Aorta (tissue), 5 donors: ENCODE measurements at places on chromosomes 5 and 9. TPM values are rescaled to one million over a fixed set of nuclear protein-coding genes. Genes with fewer than 3 reads are reported as not detected.

The BTNL8 gene
- 0.30 TPM for total RNA-seq

The ZFP2 gene
- 3.4 TPM for total RNA-seq

The TMEFF1 gene
- 0.78 TPM for total RNA-seq

The ANGPTL2 gene
- 44.8 TPM for total RNA-seq

The C9 gene
- 0.30 TPM for total RNA-seq

The S100Z gene
- total RNA-seq: 0.87 TPM

GRCh38 chr5:168424594-168425323 is 61.5 kb upstream of the RARS1 start:
- H3K4me1 ChIP-seq: no peaks in the 10 kb centered on the region
- DNase-seq: no peak
- H3K36me3 ChIP-seq: no peaks in the 10 kb centered on the region
- no peaks in the 10 kb centered on the region for H3K27me3 ChIP-seq
- no peak overlapping the region for H3K27ac ChIP-seq

DNA sequence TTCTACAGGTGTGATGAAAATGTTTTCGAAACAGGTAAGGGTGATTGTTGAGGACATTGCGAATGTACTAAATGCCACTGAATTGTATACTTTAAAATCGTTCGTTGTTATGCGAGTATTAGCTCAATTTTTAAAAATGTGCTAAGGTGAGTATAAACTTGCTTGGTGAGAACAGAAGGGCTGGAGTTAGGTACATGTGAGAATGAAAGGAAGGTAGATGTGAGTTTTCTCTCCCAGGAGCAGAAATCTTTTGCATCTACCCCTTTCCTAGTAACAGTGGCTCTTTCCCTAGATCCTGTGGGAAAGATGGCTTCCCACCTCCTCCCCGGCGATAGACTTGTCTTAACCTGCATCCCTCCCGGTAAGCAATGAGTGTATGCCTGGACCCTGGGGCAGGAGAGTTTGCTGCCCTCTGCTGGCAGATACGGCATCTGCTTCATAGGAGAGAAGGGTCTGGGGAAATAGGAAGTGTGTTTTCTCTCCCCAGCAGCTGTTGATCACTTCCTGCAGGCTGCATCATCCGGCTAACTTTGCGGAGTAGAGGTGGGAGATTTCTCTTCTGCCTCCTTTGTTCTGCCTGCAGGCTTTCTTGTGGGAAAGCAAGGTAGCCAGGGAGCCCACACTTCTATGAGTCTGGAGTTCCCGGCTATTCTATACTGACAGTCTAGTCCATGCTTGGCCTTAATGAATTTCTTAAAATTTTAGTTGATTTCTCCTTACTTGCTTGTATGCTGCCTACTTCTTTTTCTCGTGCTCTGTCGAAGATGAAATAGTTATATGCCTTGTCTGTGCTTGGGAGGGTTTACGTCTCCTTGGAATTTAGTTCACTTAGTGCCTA is 373.3 kb upstream of the SEMA6A start:
- DNase-seq: peak; percentile 40
- H3K4me1 ChIP-seq: no peaks in the 10 kb centered on the region
- no peak overlapping the region for H3K4me3 ChIP-seq
- H3K36me3 ChIP-seq: no peaks in the 10 kb centered on the region
- H3K27me3 ChIP-seq: no peaks in the 10 kb centered on the region
- H3K27ac ChIP-seq: no peak overlapping the region

GRCh38 chr5:39775086-39775796 is 350.5 kb upstream of the DAB2 start:
- no peak overlapping the region for H3K27ac ChIP-seq
- no peaks in the 10 kb centered on the region for H3K4me1 ChIP-seq

- H3K4me1 ChIP-seq: no peaks in the 10 kb centered on the region
- DNase-seq: no peak
- no peaks in the 10 kb centered on the region for H3K36me3 ChIP-seq
These were observed 1.2 kb upstream of the DMRT1 start for GRCh38 chr9:840343-840742.

DNA sequence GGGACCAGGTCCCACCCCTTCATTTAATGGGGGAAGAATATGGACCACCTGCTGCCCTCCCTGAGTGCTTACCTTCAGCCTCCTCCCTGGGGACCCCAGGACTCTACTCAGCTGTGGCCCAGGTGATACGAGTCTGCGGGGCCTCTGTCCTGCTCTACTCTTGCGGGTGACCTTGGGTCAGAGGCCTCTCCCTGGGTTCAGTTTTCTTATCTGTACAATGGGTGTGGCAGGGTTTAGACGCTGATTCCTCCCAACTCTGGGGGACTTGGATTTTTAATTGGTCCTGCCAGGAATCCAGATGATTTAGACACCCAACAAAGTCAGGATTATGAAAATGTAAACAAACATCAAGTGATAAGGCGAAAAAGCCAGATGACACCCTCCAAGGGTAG is 25.0 kb downstream of the FAM163B start:
- H3K27ac ChIP-seq: no peak overlapping the region
- DNase-seq: no peak
- no peaks in the 10 kb centered on the region for H3K4me1 ChIP-seq
- no peak overlapping the region for H3K4me3 ChIP-seq
- no peaks in the 10 kb centered on the region for H3K36me3 ChIP-seq

DNA sequence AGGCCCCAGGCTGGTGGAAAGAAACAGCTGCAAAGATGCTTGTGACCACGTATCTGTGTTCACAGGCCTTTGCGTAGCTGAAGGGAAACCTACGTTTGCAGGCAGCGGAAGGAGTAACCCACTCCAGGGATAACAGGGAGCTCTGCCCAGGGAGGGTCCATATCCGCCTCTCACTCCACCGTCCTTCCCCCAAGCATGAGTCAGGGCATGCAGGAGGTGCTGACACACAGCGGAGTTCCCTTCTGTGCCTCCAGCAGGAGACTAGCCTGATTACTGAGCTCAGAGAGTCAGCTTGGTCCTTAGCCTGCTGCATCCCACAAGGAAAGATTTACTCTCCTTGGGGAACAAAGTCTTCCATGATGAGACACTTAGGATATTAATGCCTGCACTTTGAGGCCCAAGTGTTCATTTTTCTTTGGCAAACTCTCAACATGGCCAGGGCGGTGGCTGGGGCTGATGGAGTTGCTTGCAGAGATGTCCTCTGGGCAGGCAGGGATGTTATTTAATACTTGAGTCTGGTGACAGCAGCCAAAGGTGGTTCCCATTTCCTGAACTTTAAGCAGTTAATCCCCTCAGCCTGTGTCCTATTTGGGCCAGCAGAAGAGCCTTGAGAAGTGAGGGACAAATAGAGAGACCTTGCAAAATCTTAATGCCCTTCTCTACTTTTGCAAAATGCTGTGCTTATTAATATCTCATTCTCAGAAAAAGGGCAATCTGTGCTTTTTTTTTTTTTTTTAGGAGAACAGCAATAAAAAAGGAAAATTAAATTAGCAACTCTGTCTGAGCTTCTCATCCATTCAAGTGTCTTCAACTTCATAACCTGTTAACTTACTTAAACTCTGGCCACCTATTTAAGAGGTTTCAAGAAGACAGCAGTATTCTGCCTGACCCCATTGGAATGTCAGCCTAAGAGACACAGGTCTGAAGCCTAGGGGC is 222.1 kb downstream of the HSPA4 start:
- no peaks in the 10 kb centered on the region for H3K4me1 ChIP-seq
- DNase-seq: no peak
- H3K4me3 ChIP-seq: no peak overlapping the region
- no peaks in the 10 kb centered on the region for H3K27me3 ChIP-seq
- H3K36me3 ChIP-seq: no peaks in the 10 kb centered on the region

DNA sequence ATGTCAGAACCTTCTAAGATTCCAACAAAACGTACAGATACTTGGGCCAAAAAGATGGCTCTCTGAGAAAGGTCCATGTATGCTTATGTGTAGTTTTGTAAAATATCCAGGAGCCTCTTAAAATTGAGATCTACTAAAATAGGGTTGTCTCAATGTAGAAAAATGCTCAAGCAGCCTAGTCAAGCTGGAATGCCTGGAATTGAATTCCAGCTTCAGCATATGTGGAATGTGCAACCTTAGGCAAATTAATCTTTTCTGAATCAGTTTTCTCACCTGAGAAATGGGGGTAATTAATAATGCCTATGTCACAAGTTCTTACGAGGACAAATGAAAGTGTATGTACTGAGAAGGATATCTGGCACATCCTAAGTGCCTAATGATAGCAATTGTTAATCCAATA is 662.4 kb downstream of the DTWD2 start:
- no peak overlapping the region for H3K4me3 ChIP-seq
- peaks cover 4% of the 10 kb centered on the region for H3K4me1 ChIP-seq
- no peak overlapping the region for H3K27ac ChIP-seq
- DNase-seq: no peak
- no peaks in the 10 kb centered on the region for H3K36me3 ChIP-seq

DNA sequence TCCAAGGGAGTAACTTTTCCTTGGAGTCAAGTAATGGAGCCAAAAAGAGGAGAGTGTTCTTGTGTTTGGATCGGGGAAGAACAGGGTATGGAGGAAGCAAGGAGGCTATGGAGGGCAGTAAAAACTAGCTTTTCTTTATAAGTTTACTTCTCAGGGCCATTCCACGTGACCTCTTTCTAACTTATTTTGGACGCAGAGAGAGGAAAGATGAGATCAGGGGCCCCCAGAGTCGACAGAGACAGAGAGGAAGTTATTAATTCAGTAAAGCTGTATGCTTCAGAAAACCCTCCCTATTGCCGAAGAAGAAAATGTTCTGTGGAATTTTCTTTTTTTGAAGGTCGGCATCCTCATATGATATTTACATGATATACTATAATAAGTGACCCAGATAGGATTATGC is 233.8 kb upstream of the MPDZ start:
- no peak overlapping the region for H3K4me3 ChIP-seq
- H3K4me1 ChIP-seq: no peaks in the 10 kb centered on the region
- H3K27ac ChIP-seq: no peak overlapping the region
- no peaks in the 10 kb centered on the region for H3K36me3 ChIP-seq
- no peak for DNase-seq

GRCh38 chr5:6858419-6858818 is 145.2 kb downstream of the TENT4A start:
- H3K4me3 ChIP-seq: no peak overlapping the region
- no peak overlapping the region for H3K27ac ChIP-seq
- no peaks in the 10 kb centered on the region for H3K4me1 ChIP-seq
- no peak for DNase-seq

DNA sequence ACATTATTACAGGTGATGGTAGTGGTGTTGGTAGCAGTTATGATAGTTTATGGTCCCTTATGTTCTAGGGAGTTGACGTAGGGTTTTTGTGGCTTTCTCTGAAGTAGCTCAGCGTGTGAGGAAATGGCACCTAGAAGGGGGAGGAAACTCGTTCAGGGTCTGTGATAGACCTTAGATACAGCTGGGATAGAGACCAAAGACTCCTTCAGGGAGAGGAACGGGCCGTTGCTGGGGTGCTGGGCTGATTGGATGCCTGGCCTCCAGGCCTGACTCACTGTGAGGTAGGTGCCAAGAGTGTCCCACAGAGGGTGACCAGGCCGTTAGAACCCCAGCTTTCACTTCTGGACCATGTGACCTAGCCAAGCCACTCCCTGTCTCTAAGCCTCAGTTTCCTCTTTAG is 96.6 kb downstream of the DAB2IP start:
- no peak overlapping the region for H3K4me3 ChIP-seq
- no peak for DNase-seq
- H3K27me3 ChIP-seq: no peaks in the 10 kb centered on the region
- no peaks in the 10 kb centered on the region for H3K36me3 ChIP-seq
- H3K27ac ChIP-seq: peak overlapping the region; percentile 39

GRCh38 chr5:128403333-128403732 is 134.7 kb downstream of the FBN2 start:
- no peaks in the 10 kb centered on the region for H3K36me3 ChIP-seq
- DNase-seq: no peak
- H3K4me3 ChIP-seq: no peak overlapping the region
- H3K4me1 ChIP-seq: no peaks in the 10 kb centered on the region
- H3K27ac ChIP-seq: no peak overlapping the region

DNA sequence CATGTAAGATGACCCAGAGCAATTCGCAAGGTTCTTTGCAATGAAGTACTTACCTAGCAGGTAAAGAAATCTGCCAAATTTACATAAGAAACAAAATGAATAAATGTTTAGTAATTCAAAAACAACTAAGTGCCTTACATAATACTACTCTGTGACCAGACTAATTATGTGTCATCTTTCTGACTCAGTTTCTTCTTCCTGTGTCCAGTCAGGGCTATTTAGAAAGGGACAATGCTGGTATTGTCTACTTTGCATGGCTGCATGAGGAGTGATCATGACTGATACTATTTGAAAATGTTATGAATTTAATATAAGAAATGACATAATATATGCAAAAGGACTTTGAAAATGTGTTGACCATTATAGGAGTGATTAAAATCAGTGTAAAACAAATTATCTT is 210.0 kb downstream of the TMEM161B start:
- no peak for DNase-seq
- no peaks in the 10 kb centered on the region for H3K4me1 ChIP-seq
- no peak overlapping the region for H3K27ac ChIP-seq
- no peaks in the 10 kb centered on the region for H3K36me3 ChIP-seq

DNA sequence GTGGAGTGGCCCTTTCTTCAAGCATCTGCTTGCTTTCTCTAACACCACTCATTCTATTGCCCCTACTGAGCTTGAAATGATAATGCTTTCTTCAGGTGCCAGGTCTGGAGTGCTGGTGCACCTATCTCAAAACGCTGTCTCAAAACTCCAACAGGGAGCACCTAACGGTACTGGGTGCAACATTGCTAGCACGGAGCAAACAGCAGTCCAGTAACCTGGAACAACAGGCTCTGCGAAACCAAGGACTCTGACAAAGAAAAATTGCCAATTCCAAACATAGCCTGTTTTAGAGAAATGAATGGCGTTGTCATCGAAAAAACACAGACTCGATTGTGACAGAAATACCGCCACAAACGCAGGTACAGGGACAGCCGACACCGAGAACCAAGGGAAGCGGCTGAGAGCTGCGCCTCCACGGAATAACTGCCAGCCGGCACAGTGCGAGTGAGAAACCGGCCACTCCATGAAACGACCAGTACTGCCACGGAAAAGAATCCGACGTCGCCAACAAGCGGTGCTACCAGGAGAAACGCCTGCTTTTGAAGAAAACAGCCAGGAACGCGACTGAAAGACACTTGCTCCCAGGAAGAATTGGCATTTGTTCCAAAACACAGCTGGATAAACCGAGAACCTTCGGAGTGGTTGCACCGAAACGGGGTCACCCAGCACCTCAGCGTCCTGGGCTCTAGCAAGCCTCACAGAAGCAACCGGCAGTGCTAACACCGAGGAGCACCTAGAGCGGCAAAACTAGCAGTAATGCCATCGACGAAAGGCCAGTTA is 3.1 kb downstream of the ANXA2R start:
- no peaks in the 10 kb centered on the region for H3K36me3 ChIP-seq
- DNase-seq: no peak
- H3K4me1 ChIP-seq: no peaks in the 10 kb centered on the region
- no peak overlapping the region for H3K4me3 ChIP-seq
- no peak overlapping the region for H3K27ac ChIP-seq

GRCh38 chr5:38707352-38708210 is 138.2 kb upstream of the OSMR start:
- no peaks in the 10 kb centered on the region for H3K36me3 ChIP-seq
- no peak overlapping the region for H3K4me3 ChIP-seq
- DNase-seq: no peak
